ENCODE measurements at places on chromosomes 5 and 9. TPM values are rescaled to one million over a fixed set of nuclear protein-coding genes. Genes with fewer than 3 reads are reported as not detected.
A peak's percentile ranks its signal among the peaks of the same experiment; 100 is the strongest.

GRCh38 chr9:114387680-114388356, at the start of gene AKNA:
AKNA (minus strand) TSS chr9:114387982; CDS start chr9:114381333, 6,649 bp downstream.
- H3K27ac ChIP-seq, result peak within 1 kb of the TSS; percentile 0
- DNase-seq, result peak; percentile 93
- peak within 1 kb of the TSS; percentile 51 for H3K4me3 ChIP-seq
- H3K36me3 ChIP-seq, result no peaks in the 10 kb centered on the region

DNA sequence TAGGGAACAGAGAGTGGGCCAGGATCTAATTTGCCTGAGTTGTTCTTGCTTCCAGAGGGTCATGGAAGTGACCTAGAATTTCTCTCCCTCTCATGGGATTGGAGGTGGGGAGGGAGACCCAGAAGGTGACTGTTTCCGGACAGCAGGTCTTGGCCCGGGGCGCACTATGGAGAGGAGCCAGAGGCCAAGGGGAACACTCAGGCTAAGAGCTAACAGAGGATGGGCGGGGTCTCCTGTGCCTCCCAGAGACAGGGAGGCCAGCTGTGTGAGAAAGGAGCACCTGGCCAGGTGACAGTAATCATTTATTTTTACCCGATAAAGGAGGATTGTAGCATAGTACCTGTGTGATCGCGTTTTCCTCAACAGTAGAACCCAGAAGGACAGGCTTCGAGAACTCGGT, 50.9 kb upstream of the ANKH start:
- no peaks in the 10 kb centered on the region for H3K27me3 ChIP-seq
- no peak overlapping the region for H3K4me3 ChIP-seq
- no peaks in the 10 kb centered on the region for H3K36me3 ChIP-seq
- no peak for DNase-seq
- H3K27ac ChIP-seq, result no peak overlapping the region
- no peaks in the 10 kb centered on the region for H3K4me1 ChIP-seq

DNA sequence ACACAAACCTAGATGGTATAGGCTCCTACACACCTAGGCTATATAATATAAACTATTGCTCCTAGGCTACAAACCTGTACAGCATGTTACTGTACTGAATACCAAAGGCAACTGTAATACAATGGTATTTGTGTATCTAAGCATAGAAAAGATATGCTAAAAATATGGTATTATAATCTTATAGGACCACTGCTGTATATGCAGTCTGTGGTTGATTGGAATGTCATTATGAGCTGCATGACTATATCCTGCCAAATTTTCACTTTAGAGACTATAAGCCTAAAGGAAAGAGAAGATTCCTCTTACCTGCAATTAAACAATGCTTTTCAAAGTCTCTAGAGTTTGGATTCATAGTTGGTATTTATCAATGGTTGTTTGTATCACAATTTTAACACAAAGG, 24.7 kb upstream of the ACOT12 start:
- no peak overlapping the region for H3K4me3 ChIP-seq
- H3K27ac ChIP-seq, result no peak overlapping the region
- H3K4me1 ChIP-seq, result no peaks in the 10 kb centered on the region
- H3K36me3 ChIP-seq, result no peaks in the 10 kb centered on the region
- no peak for DNase-seq

The GDNF gene
- total RNA-seq, result 0.58 TPM

GRCh38 chr5:100787648-100788047, 115.4 kb downstream of the ST8SIA4 start:
- no peak for DNase-seq
- no peak overlapping the region for H3K4me3 ChIP-seq
- H3K4me1 ChIP-seq, result no peaks in the 10 kb centered on the region
- no peaks in the 10 kb centered on the region for H3K36me3 ChIP-seq

All from endodermal cell (in vitro differentiated cells).